ENCODE measurements at places on chromosomes 11 and 22.

DNA sequence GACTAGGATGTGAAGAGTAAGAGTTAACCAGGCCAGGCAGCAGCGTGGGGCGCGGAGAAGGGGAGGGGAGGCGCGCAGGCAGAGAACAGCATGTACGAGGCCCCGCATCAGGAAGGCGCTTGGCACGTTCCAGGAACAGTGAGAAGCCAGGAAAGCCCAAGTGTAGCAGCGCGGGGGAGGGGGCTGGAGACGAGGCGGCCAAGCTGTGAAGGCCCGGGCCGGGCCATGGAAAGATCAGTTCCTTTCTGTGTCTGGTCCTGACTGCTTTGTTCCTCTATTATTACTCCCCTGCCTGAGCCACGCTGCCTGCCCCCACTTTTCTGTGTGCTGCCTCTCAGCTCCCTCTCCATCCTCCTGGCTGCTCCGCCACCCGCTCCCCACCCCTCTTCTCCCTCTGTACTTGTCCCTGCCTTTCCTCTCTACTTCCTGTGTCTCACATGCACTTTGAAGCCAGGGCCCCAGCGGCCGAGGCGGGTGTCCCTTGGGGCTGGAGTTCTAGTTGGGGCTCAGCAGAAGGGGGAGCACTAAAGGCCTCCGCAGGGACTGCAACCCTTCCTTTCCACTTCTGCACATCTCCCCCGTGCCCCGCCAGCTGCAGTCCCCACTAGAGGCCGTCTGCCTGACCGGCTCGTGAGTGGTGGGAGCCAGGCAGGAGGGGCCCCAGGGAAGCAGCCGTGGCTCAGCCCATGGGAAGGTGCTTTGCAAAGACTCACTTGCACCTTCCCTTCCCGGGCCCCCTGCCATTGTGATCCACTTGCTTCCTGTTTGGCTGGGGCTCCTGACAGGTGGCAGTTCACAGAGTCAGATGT, 63.7 kb downstream of the PRDM11 start:
- DNase-seq, result no peak

DNA sequence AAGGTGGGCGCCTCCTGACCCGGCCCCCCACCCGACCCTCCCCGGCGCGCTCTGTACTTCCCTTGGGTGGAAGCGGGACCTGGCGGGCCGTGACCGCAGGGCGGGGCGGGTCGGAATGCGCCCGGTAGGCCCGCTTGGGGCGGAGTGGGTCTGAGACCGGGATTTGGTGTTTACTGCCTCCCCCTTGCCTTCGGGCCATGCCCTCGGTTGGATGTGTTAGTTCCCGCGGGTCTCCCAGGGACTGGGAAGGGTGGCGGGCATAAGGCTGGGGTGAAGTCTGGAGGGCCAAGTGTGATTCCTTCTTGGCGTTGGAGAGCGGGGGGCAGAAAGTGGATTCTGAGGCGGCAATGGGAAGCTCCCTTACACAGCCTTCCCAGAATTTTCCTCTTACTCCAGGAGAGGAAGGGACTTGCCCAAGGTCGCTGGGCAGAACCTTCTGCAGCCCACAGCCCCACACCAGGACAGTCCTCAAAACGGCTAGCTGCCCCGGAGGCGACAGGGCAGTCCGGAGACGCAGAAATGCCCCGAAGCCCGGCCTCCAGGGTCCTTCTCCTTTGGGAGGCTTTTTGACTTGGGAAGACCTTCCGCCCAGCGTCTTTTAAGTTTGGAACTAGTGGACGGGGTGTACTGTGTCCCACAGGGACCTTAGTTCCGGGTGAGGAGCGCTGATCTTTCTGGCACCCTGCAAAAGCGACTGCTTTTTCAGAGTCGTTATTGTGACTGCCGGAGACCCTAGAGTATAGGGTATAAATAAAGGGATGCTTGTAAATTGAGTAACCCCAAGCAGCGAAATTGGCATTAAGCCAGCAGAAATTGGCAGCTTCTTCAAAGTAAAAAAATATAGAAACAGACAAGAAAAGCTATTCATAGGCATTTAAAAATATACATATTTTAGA, 647 bp downstream of the SWAP70 start:
- no peak for DNase-seq

DNA sequence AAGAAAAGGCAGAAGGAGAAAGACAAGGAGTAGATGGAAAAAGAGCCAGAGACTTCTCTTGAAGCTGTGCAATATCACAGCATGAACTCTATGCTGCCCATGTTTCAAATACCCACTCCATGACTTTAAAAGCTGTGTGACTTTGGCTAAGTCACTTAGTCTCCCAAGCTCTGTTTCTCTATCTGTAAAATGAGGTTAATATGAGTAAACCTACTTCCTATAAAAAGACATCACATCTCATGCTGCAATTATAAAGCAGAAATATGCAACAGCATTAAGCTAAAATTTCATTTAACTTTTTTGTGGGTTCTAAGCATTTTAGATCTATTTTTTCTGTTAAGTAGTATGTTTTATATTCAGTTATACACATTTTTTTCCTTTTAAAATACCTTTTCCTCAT, 11.6 kb downstream of the DGCR2 start:
- DNase-seq, result no peak

GRCh38 chr11:69005183-69005630, 7.8 kb downstream of the MRGPRF start:
- no peak for DNase-seq

DNA sequence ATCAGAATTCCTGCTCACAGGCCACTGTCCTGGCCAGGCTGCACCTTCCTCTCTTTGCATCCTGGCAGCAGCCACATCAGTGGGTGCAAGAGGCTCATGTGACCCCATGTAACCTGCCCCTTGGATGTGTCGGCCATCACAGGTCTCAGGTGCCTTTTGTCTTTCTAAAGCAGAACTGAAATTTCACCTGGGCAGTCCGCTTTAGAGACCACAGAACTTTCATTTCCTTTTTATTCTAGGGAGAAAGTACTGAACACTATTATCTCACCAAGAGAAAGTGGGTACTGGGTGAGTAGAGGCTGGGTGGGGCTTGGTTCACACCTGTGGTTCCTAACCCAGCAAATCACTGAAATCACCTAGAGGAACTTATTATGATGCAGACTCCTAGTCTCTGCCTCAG, 51.7 kb upstream of the NUP160 start:
- DNase-seq, result no peak

DNA sequence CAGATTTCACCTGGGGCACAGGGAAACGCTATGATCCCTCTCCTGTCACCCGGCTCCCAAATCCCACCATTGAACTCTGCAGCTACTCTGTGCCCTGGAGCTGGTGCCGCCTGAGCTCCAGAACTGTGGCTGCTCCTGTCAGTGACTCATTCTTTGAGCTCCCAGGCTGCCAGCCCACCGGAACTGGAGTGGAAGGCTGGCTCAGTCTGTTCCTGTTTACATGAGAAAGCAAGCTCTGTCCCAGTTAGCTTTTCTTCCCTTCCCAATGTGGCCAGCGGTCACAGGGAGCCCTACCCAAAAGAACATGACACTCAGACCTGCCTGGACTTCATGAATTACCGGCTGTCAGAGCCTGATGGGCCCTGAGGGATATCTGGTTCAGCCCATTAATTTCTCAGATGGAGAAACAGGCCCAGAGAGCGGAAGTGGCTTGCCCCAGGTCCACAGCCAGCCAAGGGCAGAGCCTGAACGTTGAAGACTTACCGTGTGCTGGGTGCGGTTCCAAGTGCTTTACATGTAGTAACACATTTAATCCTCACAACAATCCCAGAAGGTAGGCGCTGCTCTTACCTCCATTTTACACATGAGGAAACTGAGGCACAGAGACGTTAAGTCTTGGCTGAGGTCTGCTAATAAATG, 23.8 kb upstream of the IGSF22 start:
- DNase-seq, result no peak

DNA sequence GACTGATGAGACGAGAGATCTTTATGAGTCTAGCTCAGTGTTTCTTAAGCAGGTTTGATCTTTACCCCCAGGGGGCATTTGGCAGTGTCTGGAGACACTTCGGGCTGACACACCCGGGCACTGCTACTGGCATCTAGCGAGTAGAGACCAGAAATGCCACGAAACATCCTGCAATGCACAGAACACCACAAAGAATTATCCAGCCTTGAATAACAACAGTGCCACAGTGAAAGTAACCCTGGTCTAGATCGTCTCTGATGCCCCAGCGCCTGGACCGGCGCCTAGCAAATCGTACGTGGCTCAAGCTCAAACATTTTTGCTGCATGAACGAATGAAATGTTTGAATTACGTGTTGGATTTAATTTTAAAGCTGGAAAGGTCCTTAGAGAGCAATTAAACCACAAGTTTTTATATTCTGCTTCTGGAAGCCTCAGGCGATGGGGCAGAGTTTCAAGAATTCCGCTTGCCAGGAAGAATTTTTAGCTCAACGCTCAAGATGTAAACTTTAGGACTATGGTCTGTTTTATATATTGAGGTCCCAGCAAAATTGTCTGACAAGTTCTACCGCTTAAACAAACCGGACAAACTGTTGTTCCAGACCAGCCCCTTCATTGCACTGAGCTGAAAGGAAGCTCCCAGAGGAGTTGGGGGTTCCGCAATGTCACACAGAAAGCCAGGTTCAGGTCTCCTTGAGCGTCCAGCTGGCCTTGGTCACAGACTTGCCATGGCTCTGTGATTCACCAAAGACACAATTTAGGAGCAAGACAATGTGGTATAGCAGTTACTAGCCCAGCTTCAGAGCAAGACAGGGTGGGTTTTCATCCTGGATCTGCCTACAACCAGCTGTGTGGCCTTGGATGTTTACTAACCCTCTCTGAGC, 44.2 kb upstream of the SMTN start:
- no peak for DNase-seq

DNA sequence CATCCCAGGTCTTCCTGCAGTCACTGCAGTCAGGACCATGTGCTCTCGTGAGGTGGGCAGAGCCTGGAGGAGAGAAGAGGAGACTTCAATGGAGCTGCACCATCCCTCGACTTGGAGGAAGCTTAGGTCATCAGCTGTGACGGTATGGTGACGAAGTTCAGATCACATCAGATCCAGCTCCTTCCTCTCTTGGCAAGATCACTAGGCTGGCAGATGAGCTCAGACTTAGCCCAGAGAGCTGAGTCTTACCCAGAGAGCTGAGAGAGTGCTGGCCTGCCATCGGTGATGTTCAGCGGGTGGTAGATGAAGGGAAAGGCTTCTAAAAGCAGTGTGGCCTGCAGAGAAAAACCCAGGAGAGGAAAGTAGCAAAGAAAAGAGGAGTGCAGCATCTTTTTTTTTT, 1.8 kb upstream of the SLC15A3 start:
- DNase-seq, result no peak

GRCh38 chr11:1152316-1153104, 5.2 kb upstream of the MUC5AC start:
- no peak for DNase-seq

DNA sequence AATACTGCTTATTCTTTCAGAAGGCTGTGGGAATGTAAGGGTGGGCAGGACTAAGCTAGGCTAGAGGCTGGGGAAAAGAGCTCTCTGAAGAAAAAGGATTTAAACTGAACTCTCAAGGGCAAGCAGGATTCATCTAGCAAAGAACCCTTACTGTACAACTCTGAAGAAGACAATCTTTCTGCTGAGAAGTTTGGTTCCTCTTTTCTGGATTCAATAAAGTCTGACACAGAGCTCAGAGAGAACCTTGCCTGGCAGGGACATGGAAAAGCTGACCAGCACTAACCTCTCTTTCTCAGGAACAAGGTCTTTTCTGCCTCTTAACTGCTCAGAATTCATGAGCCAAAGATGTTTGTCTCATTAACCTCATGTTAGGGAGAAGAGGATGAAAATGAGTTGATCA, 388.4 kb upstream of the DDI1 start:
- DNase-seq, result no peak

DNA sequence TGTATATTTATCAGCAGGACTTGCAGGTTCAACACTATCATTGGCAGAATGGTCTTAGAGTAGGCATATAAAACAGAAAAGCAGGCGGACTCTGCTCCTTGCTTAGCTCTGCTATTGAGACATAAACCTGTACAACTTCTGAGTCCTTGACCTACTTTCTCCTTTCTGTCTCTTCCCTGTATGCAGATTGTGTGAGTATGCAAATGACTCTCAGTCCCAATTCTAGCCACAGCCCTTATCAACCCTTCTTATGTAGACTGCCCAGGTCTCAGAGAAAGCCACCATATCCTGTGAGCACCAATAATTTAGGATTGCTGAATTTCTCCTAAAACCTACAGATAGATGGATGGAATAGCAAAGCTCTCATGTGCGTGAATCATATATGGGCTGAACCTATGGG, 367.6 kb upstream of the DDI1 start:
- no peak for DNase-seq

GRCh38 chr22:16824716-16825687, at the start of gene XKR3:
TSS of gene XKR3 (minus strand) at chr22:16825411. CDS start at chr22:16808073, 17,338 bp downstream.
- DNase-seq, result no peak

DNA sequence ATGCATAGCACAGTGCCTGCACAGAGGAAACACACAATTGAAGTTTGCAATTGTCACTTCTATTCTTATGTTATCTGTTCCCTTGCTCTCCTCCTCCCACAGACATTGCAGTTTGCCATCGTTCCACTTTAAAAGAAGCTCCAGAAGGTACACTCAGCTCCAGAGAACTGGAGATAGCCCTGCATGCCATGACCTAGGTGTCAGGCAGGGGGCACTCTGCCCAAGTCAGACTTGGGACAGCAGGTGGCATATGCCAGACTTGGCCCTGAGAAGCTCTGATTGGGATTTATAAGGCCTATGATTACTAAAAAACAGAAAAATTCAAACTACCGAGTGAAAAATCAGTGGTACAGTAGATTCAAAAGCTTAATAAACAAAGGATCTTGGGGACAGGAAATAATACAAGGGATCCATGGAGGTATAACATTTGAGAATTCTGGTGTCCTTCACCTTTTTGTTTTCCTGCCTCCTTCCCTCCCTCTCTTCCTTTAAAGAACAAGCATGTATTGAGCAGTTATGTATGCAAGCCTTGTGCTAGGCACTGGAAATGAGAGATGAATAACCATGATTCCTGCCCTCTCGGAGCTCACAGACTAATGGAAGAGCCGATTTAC, 40.0 kb downstream of the TENM4 start:
- DNase-seq, result no peak

- no peak for DNase-seq
Measured at GRCh38 chr11:74744277-74744676, 4.4 kb upstream of the RNF169 start.

GRCh38 chr11:32400196-32400595, 35.1 kb downstream of the WT1 start:
- DNase-seq, result no peak

- no peak for DNase-seq
Measured at GRCh38 chr11:555227-555779, 5.2 kb downstream of the LMNTD2 start.

DNA sequence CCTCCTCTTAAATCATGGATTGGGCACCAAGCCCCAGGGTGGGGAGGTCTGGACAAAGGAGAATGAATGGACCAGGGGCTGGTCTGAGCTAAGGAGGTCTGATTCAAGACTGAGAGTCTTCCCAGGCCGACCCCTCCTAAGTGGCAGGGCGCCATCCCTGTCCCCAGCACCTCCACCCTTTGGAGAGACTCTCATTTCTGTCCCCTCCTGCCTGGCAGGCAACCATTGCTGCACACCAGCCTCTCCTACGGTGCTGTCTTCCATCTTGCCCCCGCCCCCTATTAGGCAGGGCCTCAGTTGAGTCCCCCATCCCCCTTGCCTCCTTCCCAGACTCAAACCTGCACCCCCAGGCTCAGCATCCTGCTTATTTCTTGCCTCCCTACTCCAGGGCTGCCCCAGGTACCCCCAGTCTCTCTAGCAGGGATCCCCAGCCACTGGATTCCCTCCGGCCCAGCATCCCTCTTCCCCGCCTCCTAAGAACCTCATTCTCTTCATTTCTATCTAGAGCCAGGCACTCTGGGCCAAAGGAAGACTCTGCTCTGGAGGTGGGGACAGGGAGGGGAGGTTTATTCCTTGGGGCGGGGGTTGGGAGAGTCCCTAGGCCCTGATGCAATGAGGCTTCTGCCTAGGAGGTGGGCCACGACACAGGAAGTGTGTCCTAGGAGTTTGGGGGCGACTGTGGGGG, 1.7 kb upstream of the RCOR2 start:
- DNase-seq, result no peak

All from activated T-cell treated with anti-CD3 and anti-CD28 coated beads for 24 hours (primary cell).